ENCODE measurements at places on chromosomes 5 and 9.

- no peak for DNase-seq
Measured at GRCh38 chr5:57311251-57311650, 137.4 kb downstream of the GPBP1 start.

DNA sequence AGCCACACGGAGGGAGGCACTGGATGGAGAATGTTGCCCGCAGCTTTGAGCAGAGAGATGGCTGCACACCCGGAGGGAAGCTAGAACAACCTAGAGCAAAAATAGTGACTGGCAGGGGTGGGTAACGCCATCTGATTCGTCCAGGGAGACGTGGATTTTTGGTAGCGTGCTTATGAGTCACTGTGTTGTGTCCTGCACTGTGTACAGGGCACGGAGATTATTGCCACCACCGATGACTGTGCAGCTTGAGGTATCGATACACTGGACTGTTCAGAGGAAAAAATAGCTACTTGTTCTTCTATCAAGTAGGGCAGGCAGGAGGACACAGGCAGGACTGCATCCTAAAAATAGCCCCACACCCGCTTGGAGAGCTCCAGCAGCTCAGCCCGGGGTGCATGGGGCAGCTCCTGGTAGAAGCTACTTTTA, 6.0 kb downstream of the UBE2QL1 start:
- no peak for DNase-seq

DNA sequence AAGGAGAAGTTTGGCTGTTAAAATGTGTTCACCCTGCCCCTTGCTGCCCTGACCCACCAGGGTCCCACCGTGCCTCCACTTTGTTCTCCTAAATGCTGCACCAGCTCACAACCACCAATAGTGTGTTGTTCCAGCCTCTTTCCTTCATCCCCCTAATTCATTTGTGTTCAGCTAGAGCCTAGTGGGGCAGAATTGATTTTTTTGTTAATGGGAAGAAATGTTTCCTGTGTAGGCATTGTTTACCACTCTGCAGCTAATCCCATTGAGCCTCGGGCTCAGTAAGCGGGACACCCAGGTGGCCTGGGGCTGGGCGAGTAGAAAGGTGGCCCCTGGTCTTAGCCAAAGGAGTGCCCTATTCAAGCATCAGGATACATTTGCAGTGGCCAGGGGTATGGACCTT, 127.6 kb downstream of the MVB12B start:
- DNase-seq = no peak

DNA sequence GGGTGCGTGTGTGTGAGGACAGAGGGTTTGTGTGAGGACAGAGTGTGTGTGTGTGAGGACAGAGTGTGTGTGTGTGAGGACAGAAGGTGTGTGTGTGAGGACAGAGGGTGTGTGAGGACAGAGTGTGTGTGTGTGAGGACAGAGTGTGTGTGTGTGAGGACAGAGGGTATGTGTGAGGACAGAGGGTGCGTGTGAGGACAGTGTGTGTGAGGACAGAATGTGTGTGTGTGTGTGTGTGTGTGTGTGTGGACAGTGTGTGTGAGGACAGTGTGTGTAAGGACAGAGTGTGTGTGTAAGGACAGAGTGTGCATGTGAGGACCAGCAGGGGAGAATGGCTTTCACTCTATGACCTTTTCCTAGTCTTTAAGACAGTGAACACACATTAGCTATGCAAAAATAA, 63.1 kb upstream of the UBAC1 start:
- DNase-seq = no peak

DNA sequence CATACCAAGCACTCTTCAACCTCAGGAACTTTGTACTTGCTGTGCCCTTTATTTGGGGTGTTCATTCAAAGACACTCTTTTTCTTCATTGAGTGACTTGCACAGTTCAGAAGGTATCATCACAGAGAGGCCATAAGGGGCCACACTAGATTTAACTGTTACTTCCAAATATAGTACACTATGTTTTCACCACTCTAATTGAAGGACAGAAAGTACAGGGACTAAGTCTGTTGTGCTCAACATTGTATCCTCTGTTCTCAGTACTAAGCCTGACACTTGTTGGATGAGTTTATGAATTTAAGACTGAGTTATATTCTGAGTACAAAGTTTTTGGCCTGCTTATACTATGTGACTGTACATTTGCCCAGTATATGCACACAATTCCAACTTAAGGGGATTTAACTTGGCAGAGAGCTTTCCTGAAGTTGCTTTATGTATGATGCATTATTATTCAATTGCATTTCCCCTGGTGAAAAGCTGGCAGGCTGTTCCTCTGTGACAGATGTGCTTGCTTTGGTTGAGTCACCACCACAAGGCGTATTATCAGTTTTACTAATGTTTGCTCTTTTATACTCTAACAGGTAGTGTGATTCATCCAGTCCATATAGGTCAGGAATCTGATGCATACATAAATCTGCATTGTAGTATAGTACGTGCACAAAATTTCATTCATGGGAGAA, 714.8 kb downstream of the TLR4 start:
- no peak for DNase-seq

DNA sequence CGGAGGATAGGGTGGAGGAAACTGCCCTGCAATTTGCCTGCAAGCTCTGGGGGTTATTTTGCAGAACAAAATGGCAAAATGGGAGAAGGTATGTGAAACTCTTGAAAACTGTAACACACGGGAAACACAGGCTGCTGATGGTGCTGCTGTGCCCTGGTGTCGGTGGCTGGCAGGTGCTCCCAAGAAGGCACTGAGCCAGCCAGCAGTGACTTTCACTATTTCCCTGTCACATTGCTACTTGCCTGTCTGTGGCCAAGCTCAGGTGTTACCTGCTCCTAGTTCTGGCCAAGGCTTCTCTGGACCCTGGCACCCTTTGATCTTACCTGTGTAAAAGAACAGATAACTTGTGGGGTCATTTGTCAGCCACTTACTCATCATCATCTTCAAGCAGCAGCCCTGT, 102.2 kb downstream of the CMYA5 start:
- no peak for DNase-seq

DNA sequence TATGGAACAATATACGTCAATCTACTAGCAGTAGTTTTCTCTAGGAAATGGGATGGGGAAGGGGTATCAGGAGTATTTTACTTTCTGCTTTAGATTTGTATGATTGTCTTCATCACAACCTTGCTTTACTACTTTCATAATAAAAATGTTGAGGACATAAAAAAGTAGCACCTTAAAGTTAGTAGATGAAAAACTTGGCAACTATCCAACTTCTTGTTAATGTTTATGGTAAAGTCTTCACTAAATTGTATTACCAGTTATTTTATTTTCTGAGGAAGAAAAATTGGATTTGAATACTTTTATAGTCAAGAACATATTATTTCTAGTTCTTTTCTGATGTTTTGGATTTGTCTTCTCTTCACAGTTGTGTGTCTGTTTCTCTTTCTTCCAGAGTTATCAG, 372.1 kb downstream of the ARRDC3 start:
- no peak for DNase-seq

DNA sequence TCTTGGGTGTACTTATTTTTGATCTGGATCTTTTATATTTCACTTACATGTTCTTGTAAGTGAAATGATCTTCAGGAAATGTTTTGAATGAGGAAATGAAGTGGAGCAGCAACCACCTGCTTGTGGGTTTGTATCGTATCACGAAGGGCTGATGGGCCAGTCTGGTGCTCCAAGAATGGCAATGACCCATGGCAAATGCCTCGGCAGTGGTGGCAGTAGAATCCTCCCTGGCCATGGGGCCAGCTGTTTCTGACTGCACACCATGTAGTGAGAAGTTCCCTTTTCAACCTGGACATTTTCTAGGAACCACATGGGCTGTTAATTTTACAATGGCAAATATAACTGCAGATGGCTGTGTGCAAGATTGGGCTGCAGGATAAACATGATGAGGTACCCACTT, 29.9 kb downstream of the MAT2B start:
- DNase-seq = no peak

DNA sequence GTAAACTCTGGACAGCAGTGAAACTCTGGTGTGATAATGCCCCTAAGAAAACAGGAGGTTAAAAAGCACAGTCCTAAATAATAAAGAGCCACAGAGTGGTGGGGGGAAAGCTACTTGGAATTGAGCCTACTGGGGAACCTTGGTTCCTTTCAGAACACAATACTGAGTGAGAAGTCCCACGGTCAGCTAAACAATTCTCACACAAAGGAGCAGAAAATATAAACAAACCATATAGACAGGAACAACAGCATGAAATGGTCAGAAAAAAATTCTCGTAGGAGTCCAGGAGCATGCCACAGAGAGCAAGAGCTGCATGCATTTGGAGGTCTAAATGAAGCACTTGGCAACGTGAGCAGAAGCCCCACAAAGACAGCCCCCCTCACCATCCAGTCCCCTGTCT, 56.0 kb downstream of the TEK start:
- DNase-seq = no peak

- DNase-seq = no peak
Measured at GRCh38 chr5:76386360-76386759, 16.7 kb upstream of the IQGAP2 start.

DNA sequence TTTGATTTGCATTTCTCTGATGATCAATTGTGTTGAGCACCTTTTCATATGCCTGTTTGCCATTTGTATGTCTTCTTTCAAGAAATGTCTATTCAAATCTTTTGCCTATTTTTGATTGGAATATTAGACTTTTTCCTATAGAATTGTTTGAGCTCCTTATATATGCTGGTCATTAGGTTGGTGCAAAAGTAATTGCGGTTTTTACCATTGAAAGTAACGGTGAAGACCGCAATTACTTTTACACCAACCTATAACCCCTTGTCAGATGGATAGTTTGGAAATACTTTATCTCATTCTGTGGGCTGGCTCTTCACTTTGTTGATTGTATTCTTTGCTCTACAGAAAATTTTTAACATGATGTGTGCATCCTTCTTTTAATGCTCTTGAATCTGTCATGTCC, 113.2 kb upstream of the PRRC1 start:
- no peak for DNase-seq

GRCh38 chr5:149829954-149830353, 99.8 kb downstream of the PPARGC1B start:
- no peak for DNase-seq

- peak; percentile 15 for DNase-seq
Measured at GRCh38 chr5:155471027-155471426, 457.5 kb downstream of the KIF4B start.
